ENCODE measurements at places on chromosomes 4 and X.

- DNase-seq = no peak
Observed at GRCh38 chr4:1654216-1654955, 29.7 kb downstream of the FAM53A start.

DNA sequence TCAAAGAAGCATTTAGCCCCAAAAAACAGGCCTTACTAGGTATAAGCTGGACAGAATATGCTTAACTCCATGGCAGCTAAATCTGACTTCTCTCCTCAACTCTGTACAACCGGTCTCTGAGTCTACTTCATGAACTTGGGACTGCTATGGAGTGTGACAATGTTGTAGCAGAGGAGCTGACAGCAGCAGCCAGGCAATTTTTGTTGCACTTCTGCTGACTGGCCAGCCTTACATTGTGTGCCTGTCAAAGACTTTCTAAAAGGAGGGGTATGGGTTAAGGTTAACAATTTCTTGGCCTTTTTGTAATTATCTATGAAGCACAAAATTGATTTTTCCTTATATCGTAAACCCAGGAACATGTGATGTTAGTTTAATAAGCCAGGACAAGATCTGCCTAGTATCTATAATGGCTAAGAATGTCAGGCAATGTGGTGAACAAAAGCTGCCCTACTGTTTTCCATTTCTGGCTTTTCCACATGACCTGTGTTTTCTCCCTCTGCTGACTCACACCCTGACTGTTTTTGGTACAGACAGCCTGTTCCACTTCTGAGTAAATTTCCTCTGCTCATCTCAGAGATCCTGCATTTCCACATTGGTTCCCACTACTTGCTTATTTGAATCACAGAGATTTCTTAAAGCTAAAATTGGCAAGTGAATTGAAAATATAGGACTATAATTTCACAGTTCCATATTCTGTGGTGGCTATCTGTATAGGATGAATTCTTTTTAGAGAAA lies 9.3 kb downstream of the NOX1 start:
- DNase-seq = no peak

GRCh38 chr4:87049508-87049907 lies 114.7 kb downstream of the AFF1 start:
- DNase-seq = no peak

DNA sequence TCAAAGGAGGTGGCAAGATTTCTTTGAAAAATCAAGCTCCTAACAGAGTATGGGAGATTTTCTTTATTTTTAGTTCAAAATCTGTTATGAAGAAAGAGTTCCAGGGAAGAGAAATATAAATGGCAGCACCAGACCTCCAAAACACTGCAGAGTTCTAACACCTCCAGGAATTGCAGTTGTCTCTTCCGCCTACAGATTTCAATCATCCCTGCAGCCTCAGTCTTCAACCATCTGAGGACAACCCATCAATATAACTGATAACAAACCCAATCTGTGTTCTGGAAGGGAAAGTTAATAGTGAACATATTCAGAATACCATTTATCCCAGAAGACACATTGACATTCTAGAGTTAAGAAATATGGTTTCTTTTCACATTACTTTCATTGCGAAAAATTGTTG lies 296.1 kb downstream of the ARAP2 start:
- no peak for DNase-seq

DNA sequence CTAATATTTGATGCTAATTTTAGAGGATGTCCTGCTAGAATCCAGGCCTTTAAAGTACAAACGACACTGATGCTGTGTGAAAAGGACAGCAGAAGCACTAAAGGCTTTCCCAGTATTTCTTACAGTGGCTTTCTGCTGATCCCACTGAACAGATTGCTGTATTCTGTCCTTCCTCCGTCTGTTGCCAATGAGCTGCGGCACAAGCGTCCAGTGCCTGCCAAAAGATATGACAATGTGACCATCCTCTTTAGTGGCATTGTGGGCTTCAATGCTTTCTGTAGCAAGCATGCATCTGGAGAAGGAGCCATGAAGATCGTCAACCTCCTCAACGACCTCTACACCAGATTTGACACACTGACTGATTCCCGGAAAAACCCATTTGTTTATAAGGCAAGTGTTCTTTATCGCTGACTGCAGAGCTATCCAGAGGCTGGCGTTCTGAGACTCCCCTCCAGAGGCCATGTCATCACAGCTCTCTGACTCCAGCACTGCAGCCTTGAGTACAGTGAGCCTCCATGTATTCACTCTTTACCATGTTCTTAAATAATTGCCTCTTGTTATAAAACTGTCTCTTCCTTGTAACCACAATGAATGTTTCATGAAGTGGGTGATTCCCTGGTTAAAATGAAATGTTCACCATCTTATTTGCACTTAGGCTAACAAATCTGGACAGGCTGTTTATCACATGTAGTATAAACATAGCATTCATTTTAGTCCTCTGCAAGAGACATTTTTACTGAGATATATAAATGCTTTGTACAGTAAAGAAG lies 43.6 kb downstream of the GUCY1B1 start:
- no peak for DNase-seq

DNA sequence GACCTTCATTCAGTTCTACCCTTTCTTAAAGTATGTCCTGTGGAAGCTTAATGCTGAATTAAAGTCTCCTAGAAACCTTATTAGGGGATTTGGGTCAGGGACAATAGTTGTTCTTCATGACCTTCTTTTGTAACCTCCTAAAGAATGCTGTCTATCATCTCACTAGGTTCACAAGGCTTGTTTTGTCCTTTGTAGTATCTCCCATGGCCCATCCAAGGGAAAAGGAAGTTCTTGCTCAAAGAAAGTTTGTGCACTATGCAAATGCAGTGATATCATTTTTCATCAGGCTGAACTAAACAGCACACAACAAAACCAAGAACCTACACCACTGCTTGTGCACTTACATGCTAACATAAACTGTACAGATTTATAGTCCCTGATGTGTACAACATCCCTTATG lies 46.6 kb upstream of the PGM2 start:
- no peak for DNase-seq

GRCh38 chr4:189021831-189022230 lies 882.6 kb downstream of the TRIML1 start:
- DNase-seq = no peak

GRCh38 chrX:112056886-112057285 lies 25.7 kb downstream of the TRPC5 start:
- DNase-seq = no peak

DNA sequence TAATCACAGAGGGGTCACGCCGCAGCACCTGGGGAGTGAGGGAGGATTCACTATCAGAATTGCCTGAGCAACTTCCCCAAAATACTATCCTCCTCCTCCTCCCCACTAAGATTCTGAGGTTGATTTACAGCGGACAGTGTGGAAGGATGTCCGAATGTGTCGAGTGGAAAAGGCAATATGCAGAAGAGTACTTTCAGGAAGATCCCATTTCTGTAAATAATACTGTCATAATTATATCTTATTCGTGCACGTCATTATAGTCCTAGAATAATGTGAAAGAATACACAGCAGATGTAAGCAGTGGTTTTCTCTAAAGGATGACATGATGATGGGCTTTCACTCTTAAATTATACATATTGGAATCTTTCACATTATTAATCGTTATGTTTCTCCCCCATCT lies 149.8 kb upstream of the NOCT start:
- DNase-seq = no peak

- no peak for DNase-seq
Observed at GRCh38 chr4:145719752-145720624, 40.0 kb downstream of the C4orf51 start.

- no peak for DNase-seq
Observed at GRCh38 chr4:38046727-38047489, 86.7 kb downstream of the PTTG2 start.

- DNase-seq = peak; percentile 67
Observed at GRCh38 chr4:26410385-26411293, 79.6 kb downstream of the CCKAR start.

DNA sequence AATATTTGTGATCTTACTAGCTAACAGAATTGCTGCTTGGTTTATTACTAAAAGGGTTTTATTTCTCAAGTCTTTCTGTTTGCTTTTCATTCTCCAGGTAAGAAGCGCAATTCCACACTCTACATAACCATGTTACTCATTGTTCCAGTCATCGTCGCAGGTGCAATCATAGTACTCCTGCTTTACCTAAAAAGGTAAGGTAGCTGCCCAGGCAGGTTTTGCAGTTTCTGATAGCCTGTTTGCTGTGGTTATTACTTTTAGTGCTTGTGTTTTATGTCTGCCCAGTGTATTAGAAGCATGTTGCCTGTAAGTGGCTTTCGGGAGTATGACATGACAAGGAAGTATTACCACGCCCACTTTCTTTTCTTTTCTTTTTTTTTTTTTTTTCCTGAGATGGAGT lies 46.4 kb downstream of the IL13RA1 start:
- DNase-seq = no peak

DNA sequence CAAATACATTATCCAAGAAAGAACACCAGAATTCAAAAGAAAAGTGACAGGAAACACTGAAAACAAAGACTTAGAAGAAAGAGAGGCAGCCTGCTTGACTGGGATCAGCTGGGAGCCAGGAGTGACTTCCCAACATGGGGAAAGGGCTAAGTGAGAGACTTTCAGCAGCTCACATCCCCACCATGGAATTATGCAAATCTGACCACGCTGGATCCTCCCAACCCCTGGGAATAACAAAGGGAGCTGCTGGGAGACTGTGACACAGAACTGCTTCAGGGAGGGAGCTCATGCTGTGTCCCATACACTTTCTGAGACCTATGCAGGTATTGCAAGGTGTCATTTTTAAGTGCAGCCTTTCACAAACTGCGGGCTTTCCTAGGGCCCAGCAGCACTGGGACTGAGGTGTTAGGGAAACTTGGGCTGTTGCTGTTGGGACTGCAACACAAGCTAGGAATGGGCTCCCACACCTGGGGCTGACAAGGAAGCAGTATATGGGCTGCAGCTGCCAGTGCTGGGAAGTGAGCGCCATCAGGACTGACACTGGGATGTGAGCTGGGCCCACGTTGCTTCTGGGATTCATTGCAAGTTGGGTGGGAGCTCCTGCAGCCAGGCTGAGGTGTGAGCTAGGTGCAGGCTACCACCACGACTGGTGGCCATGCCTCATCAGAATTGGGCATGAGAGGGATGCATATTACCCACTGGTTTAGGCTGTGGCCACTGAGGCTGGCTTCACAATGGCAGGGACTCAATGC lies 139.1 kb downstream of the KDR start:
- DNase-seq = no peak

DNA sequence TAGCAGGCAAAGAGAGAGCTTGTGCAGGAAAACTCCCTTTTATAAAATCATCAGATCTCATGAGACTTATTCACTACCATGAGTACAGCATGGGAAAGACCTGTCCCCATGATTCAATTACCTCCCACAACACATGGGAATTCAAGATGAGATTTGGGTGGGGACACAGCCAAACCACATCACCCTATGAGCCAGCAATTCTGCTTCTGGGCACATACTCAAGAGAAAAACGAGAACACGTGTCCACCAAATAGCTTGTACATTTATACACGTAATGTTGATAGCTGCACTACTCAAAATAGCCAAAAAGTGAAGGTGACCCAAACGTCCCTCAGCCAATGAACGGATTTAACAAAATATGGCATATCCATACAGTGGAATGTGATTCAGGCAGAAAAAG lies 94.5 kb upstream of the DHRSX start:
- no peak for DNase-seq

DNA sequence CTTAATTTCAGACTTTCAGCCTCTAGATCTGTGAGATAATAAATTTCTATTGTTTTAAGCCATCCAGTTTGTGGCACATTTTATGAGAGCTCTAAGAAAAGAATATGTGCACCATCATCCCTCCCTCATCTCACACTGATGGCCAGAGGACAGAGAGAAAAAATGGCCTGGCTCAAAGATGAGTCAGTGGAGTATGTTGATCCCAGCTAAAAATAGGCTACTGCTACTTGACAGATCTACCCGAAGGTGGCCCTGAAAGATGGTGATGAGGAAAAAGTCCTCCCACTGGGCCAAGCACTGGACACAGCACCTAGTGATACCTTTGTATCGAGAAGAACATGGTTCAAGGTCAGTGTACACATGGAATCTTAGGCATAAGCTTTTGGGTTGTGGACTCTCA lies 38.2 kb upstream of the DCTD start:
- DNase-seq = no peak

GRCh38 chr4:181225616-181226261 lies 1017.5 kb upstream of the TENM3 start:
- DNase-seq = no peak

DNA sequence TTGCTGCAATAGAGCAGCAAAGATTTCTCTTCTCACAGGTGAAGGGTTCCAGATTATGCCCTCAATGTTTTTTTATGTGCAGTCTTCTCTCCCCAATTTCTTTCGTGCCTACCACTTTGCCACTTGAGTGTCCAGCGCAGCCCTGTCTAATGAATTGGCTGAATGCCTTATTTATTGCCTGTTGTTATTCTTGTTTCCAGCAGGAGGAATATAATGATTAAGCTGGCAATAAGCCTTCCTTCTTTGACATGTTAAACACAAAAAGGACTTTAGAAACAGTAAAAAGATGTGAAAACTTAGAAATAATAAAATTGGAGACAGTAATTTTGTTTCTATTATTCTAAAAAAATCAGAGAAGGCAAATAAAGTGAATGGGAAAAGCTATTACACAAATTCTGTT lies 34.6 kb upstream of the FRAS1 start:
- DNase-seq = no peak

- no peak for DNase-seq
Observed at GRCh38 chr4:32061916-32062315, 1341.7 kb downstream of the PCDH7 start.

- DNase-seq = no peak
Observed at GRCh38 chr4:148986951-148987350, 544.7 kb upstream of the NR3C2 start.

GRCh38 chr4:4791299-4792111 lies 68.0 kb upstream of the MSX1 start:
- DNase-seq = no peak

GRCh38 chr4:82599336-82599735 lies 37.5 kb upstream of the TMEM150C start:
- no peak for DNase-seq

GRCh38 chr4:78414116-78414515 lies 137.5 kb upstream of the ANXA3 start:
- DNase-seq = no peak

- no peak for DNase-seq
Observed at GRCh38 chr4:52904421-52904820, 42.3 kb downstream of the RASL11B start.
